DMS 273 treated with DMSO at 0.1 percent for 48 hours (cell line): ENCODE measurements at places on chromosomes 2 and 18.
A peak's percentile ranks its signal among the peaks of the same experiment; 100 is the strongest.

DNA sequence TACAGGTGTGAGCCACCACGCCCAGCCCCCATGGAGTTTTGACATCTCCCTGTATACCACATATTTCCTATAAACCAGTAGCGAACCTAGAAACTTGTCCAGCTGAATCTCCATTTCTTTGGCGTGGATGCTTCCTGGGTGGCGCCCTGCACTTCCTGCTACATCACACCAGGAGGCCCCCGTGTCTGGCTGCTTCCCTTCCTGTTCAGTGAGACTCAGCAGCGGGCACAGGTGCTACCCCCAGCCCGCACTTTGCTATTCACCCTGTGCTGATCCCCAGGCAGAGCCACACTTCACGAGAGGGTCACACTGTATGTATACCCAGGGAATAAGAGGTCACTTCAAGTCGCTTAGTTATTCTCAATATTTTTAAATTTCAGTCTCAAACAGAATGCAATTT is 35.0 kb downstream of the CYP27C1 start:
- no peak for DNase-seq

DNA sequence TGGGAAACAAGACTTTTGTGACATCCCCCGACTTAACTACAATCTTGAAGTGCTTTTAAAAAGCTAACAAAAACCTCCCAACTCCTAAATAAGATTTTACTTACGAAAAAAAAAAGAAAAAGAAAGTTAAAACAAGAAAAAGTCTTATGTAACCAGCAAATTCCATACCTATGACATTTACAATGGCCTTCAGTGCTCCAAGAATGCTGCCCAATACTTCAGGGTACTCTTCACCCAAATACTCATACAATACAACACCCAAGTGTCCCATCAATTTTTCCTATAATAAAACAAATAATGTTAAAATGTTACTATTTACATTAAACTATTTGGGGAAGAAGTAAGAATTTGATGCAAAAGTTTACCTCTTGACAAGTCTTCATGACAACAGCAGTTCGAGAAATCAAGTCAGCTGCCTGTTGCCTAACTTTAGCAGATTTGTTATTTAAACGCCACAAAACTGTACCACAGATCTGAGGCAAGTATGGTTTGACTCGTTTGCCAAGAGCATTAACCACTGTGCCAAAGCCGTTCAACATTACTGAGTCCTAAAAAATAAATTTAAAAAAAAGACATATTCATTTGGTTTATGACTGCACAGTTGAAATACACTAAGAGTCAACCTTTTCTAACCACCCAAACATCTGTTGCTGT is 34.8 kb downstream of the SF3B1 start:
- no peak for DNase-seq

- DNase-seq = no peak
Observed at GRCh38 chr18:63197246-63197869, 122.2 kb downstream of the BCL2 start.

DNA sequence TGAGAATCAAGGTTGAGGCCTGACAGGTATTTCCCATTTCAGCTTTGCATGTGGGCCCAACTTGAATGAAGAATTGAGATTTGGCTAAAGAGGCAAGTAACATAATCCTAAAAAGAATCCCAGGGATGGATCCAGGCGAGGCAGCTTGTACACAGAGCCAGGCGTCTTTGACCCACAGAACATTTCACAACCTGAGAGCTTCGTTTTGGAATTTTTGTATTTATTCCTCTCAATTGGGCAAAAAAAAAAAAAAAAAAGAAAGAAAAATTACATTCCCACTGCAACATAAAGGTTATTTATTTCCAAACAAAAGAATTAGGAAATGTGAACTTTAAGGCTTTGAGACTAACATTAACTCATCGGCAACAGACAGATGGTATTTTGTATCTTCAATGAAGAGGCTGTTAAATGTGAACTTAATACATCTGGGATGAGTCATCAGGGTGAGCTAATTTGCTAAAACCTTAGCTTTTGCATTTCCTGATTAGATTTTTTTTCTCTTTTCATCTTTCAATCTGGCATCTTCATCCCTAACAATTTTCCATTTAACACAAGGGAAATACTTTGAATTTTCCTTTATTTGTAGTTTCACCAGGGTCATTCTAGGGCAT is 478.5 kb upstream of the TNP1 start:
- peak; percentile 65 for DNase-seq

DNA sequence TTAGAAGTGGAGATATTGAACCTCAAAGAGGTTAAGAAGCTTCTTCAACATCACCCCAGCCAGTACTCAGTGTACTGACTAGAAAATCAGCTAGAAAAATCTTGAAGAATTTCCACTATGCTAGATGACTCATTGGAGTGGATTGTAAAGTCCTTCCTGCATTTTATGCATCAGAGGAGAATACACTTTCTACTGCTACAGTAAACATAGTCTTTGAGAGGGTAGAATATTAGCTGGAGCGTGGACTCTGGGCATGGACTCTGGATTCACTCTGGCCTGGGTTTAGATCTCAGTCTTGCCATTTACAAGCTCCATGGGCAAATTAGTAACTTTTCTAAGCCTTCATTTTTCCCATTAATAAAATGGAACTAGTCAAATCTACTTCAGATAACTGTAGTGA is 215.9 kb downstream of the IRS1 start:
- no peak for DNase-seq

- DNase-seq = no peak
Observed at GRCh38 chr2:168158586-168158985, 88.8 kb downstream of the STK39 start.

GRCh38 chr2:675982-676646 is 1.1 kb downstream of the TMEM18 start:
- DNase-seq = no peak

- no peak for DNase-seq
Observed at GRCh38 chr2:120346026-120346666, at the start of gene INHBB. Gene INHBB (plus strand): TSS chr2:120346136. CDS start chr2:120346189, 53 bp downstream.

- no peak for DNase-seq
Observed at GRCh38 chr2:73979021-73979420, 5.7 kb upstream of the TET3 start.

DNA sequence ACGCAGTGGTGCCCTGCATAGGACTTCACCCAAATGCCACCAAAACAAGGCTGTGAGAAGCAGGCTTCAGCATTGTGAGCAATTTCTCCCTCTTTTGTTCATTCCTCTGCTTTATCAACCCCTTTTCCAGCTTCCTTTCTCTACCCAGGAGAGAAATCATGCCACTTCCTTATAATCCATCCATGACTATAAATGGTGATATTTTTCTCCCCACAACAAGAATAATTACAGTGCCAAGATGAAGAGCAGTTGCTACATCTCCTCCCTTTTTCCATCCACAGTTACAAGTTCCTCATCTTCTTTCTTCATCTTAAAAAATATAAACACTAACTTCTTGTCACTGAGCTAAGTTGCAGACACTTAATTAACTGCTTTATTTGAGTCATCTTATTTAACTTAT is 167.2 kb downstream of the ANTXR1 start:
- DNase-seq = no peak

- DNase-seq = no peak
Observed at GRCh38 chr2:105803337-105803736, 58.6 kb downstream of the NCK2 start.

- no peak for DNase-seq
Observed at GRCh38 chr2:214503568-214503967, 92.7 kb downstream of the VWC2L start.

- no peak for DNase-seq
Observed at GRCh38 chr2:120869730-120870466, 134.2 kb downstream of the GLI2 start.

- no peak for DNase-seq
Observed at GRCh38 chr18:4020026-4020425, 435.1 kb downstream of the DLGAP1 start.

DNA sequence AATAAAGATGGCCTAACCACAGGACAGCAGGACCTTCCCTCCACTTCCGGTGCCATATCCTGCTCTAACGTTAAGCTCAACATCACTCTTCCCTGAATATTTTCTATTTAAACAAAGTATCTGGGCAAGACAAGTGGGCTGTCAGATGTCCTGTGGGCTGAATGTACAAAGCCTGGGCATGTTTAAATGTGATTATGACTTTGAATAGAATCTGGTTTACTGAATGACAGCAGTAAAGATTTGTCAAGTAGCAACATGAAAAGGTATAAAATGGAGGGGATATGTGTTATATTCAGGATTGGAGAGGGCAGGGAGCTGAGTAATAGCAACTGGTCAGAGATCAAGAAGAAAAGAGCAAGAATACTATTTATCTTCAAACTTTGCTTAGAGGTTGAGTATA is 540.9 kb downstream of the NRXN1 start:
- no peak for DNase-seq

DNA sequence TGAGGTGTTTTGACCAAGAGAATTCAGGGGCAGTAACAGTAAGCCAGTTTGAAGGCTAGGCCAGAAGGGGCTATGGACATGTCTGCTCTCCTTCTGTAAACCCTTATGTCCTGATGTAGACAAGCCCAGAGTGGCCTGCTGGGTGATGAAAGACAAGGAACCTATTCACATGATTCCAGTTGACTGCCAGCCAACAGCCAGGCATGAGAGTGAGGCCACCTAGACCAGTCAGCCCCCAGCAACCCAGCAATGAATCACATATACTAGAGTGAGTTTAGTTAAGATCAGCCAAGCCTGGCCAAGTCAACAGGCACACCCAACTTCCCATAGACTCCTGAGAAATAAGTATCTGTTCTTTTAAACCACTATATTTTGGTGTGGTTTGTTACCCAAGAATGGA is 1889.7 kb upstream of the CELF4 start:
- DNase-seq = no peak

DNA sequence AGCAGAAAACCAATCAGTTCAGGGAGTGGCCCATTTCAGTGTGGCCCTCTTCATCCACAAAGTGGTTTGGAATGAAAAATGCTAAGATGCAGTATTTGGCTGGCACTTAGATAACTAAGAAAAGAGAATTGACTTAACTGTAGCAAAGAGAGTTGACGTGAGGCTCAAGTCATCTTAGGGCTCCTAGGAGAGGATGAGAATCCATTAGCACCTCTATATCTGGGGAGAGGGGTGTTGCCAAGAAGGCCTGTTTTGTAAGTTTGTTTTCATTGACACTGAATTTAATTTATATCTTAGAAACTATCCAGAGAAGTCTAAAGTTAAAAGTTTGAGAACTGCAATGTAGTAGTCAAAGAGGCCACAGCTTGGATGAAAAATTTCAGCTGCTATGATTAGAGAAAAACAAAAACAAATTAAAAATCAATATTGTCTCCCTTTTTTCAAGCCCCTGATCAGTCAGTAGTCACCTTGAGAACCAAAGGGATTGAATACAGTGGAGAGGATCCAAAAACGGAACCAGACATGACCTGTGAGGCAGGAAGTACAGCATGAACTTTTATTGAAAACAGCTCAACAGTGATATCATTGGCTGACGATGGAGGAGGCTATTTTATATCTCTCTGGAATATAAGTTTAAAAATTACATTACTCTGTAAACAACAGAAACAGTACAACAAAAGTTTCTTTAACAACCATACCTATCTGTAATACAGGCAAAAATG is 52.7 kb downstream of the PHLPP1 start:
- DNase-seq = no peak

DNA sequence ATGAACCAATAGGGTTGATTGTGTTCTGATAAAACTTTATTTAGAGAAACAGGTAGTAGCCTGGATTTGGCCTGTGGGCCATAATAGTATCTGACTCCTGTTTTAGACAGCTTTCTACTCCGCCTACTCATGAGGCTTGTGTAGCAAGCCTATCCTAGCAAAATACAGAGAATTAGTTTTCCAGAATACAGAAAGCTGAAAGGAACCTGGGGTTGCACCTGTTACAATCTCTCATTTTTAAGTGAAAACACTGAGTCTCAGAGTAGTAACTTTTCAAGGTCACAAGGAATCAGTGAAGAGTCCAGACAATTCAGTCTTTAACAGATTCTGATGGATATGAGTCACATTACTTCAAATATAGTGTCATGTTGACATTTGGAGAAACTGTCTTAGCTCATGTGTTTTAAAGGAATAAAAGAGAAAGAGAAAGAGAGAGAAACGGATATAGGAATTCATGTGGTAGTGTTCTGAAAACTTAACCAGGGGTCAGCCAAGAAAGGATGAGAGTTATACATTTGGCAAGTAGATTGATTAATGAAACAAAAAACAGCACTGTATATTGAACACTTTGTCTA is 17.0 kb downstream of the ARHGAP28 start:
- no peak for DNase-seq

GRCh38 chr2:26442707-26443106 is 35.2 kb downstream of the OTOF start:
- DNase-seq = no peak

- no peak for DNase-seq
Observed at GRCh38 chr2:215680605-215681598, 245.0 kb upstream of the FN1 start.
